ENCODE measurements at places on chromosomes 13 and 19. TPM values are rescaled to one million over a fixed set of nuclear protein-coding genes. Genes with fewer than 3 reads are reported as not detected.

- no peak for ATAC-seq
These were observed 2.9 kb upstream of the IRS2 start for GRCh38 chr13:109789262-109789661.

DNA sequence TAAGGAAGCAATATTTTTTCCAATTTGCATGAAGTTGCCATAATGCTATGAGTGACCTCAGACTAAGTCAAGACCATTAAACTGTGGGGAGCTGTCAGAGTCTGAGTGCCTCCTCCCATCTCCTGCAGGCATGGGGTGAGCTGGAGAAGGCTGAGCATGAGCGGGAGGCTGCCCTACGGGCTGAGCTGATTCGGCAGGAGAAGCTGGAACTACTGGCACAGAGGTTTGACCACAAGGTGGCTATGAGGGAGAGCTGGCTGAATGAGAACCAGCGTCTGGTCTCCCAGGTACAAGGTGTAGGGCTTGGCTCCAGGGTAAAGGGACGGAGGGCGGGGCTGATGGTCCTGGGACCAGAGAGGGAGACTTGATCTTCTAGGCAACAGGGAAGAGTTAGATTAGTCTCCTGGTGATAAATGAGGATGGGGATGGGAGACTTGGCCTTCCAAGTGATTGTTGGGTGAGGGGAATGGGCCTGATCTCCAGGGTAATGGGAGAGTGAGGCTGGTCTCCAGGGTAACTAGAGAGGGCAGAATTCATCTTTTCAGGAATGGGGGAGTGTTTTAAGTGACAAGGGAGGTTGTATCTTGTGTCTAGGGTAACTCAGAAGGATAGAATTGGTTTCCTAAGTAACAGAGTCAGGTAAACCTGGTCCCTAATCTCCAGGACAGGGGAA is 36.0 kb downstream of the SPTBN4 start:
- ATAC-seq: peak; percentile 98

- ATAC-seq: no peak
These were observed 40.3 kb upstream of the TFDP1 start for GRCh38 chr13:113544071-113544891.

DNA sequence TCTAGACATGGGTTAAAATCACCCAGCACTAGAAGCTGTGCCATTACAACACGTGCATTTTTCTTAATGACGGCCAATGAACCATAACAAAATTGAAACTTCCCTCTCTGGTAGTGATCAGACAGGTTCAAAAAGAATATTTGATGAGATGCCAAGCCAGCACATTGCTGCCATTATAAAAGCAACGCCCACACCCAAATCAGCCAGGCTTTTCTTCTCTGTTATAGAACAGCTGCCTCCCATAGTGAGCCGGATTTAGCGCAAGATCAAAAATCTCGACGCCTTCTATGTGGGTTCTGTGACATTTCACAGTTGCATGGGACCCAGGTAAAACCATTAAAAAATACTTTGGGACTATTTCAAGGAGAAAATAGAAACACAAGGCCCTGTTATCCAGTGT is 1158.0 kb downstream of the EFNB2 start:
- no peak for ATAC-seq

DNA sequence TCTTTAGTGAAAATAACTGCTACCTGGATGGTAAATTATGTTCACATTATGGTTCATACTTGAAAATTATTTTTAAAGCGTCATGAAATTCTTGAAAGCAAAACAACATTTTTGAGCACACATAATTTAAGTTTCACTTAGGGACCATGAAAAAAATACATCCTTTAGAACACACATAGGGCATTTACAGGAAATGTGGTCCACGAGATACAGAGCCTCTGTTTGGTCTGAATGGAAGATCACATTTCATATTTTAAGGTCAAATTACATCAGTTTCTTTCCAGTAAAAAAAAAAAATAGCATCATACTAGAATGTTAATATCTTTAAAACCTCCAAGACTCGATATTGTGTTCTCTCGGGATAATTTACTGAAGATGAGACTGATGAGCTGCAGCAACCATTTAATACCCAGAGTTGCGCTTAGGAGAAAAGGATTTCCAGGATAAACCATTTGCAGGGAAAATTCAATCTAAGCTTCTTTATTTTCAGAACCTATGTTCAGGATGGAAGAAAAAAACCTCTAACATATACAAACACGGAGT is 720.7 kb downstream of the DIAPH3 start:
- no peak for ATAC-seq

- ATAC-seq: no peak
These were observed 5.3 kb downstream of the SIGLECL1 start for GRCh38 chr19:51256155-51256625.

CFAP97D2 gene
- not detected for total RNA-seq

All from motor neuron (in vitro differentiated cells).